Suprapubic skin (tissue), 4 donors: ENCODE measurements at places on chromosomes 1 and 21. TPM values are rescaled to one million over a fixed set of nuclear protein-coding genes. Genes with fewer than 3 reads are reported as not detected.

- DNase-seq: no peak
Observed at GRCh38 chr1:13651279-13651678, 48.7 kb upstream of the PRDM2 start.

DNA sequence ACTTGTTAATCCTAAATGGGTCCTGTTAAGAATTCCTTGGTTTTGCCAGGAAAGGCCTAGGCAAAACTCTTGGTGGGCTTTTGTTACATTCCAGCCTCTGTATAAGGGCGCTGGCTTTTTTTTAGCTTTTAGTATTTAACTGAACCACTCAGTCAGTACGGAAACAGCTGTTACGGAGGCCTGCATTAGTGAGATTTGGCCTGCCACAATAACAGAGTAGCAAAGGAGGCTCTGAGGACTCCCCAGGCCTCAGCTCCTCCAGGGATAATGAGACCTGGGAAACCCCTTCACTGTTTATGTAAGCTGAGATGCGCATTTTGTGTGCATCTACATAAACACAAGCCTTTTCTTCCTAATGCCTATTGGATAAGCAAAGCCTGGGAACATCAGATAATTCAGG, 210.2 kb downstream of the APP start:
- no peak for DNase-seq

GRCh38 chr1:4488018-4488417, 166.4 kb upstream of the AJAP1 start:
- DNase-seq: no peak

The ZNF691 gene
- 12.8 TPM for total RNA-seq

The RPE65 gene
- not detected for total RNA-seq

The PRAMEF27 gene
- not detected for total RNA-seq

The PGLYRP4 gene
- 25.0 TPM for total RNA-seq

The TEX50 gene
- not detected for total RNA-seq
